Right lung (tissue), 10 donors: ENCODE measurements at places on chromosomes 3 and 15.

DNA sequence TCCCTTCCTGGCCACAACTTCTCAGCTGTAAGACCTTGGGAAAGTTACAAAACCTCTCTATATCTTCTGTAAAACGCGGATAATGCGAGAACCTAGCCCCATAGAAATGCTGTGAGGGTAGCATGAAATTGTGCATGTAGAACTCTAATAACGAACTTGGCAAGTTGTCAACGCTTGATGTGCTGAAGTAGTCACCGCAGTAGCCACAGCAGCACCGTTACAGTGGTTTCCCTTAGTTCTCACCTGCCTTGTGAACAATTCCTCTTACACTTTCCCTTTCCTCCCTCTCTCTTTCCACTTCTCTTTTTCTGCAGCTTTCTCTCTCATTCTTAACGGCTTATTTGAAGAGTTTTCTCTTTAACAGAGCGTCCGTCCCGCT lies 447 bp upstream of the SHQ1 start:
- DNase-seq, result no peak

GRCh38 chr3:129382366-129382765 lies 46.1 kb downstream of the EFCAB12 start:
- no peak for DNase-seq

- no peak for DNase-seq
These were observed 116.8 kb downstream of the ZNF280D start for GRCh38 chr15:56616551-56616950.

DNA sequence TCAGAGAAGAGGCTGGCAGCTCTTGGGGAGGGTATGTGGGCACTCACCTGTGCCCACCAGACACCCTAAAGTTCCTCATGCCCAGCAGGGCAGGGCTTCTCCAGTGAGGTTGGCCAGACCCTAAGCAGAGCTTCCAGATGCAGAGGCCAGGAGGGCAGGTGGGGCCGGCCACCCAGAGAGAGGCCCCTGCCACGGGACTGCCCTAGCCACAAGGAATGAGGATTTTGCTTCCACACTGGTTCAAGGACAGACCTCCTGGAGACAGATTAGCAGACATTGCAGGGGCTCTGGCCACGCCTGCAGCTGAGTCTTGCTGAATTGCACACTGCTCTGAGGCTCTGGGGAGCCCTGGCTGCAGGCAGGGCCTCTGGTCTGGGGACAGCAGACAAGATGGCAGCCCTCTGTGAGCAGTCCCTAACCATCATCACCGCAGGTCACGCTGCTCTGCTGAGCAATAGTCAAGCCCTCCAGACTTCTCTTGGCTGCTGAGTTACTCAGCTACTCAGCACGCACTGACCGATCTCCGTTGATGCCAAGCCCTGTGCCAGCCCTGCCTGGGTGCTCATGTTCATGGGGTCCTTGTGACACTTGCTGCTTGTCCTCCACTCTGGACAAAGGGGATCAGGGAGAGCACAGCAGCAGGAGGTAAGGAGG lies 117.4 kb upstream of the ABHD17C start:
- no peak for DNase-seq

- no peak for DNase-seq
These were observed 58.3 kb downstream of the BOC start for GRCh38 chr3:113269661-113270060.

DNA sequence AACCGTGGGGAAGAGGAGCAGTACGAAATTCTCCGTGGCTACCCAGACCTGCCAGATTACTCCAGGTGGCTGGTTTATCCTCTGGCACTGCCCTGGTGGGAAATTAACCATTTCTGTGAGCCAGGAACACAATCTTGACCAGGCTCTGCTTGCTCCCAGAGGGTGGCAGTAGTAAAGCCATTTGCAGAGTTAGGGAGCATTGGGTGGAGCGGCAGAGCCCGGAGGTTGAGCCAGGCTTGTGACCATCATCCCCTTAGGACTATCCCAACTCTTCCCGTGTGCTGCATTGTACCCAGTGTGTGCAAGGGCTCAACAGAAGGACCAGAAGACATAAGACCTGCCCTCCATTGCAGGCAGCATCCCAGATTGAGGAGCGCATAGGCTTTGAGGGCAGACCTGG lies 5.3 kb downstream of the KNG1 start:
- DNase-seq, result no peak

- DNase-seq, result no peak
These were observed 298.6 kb downstream of the ADAMTS17 start for GRCh38 chr15:100043068-100043641.

DNA sequence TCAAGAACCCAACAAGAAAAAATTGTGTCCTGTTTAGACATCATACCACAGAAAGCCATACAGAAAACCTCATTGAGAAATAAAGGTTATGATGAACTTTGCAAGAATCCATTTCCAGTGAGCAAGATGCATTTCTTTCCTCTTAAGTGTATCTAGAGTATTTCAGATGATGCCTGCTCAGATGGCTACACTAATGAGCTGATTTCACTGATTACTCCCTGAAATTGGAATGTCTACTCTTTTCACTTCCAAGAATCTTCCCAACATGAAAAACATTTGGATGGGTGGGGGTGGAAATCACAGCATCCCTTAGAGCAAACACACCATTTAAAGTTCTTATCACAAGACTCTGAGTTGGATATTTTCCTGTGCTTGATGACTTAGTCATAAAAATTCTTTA lies 41.4 kb upstream of the IL12A start:
- no peak for DNase-seq

GRCh38 chr3:124115956-124116355 lies 124.0 kb upstream of the ROPN1 start:
- DNase-seq, result no peak

DNA sequence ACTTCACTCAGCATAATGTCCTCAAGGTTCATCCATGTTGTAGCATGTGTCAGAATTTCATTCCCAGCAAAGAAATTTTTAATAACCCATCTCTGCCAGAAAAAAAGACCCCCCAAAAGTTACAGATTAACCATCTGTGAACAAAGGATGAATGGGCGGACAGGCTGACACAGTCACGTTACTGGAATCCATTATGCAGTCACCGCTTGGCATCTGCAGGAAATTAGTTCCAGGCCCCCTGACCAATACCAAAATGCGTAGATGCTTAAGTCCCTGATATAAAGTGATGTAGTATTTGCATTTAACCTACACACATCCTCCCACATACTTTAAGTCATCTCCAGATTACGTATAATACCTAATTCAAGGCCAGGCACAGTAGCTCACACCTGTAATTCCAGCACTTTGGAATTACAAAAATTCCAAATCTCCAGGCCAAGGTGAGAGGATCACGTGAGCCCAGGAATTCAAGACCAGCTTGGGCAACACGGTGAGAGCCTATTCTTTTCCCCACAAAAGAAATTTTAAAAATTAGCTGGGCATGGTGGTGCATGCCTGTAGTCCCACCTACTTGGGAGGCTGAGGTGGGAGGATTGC lies 1.5 kb upstream of the SLC12A8 start:
- no peak for DNase-seq

- no peak for DNase-seq
These were observed 19.7 kb downstream of the FAN1 start for GRCh38 chr15:30923429-30923828.

DNA sequence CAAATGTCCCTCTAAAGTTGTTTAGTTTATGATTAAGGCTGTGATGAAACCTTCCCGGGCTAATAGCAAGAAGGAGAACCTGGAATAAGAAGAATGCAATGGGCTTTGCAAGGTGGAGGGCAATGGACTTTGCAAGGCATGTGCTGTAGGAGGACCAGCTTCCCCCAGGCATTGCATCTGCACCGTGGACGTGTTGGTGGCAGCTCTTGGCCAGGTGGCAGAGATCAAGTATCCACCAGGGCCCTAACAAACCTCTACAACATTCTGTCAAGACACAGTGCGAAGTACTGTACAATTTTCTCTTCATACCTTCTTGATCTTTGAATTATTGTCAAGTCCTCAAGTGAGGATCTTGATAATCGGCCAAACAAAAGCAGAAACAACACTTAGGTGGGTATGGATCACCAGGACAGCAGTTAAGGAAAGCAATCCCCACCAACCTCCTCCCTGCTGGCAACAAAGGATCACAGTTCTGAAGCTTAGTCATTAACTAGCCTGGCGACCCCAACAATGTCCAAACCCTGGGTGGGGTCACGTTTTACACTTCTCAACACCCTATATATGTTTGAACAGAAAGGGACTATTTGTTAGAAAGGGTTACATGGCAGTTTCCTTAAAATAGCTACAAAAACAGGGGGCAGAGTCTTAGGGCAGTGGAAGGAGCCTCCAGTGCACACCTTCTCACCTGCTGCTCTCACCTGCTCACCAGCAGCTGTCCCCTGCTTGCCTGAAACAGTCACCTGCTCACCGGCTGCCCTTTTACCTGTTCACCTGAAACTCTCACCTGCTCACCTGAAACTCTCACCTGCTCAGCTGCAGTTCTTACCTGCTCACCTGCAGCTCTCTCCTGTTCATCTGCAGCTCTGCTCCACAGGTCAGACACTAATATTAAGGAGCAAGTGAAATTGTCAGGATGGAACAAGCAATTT lies 137.9 kb upstream of the LIPC start:
- no peak for DNase-seq

DNA sequence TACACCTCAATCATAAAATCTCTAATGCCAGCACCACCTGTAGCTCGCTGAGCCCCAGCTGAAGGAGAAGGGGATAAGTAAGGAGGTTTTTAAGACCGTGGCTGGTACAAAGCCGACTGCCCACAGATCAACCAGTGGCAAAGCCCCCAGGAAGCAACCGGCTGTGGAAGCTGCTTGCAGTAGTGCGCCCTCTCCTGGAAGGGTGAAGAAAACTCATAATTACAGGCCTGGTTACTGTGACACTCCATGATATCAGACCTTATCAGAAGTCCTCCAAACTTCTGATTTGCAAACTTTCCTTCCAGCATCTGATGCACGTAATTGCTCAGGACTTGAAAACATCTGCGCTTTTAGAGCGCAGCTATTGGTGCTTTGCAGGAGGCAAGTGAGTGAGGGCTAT lies 63.1 kb upstream of the MCTP2 start:
- no peak for DNase-seq

GRCh38 chr15:71251584-71252043 lies 136.3 kb downstream of the THSD4 start:
- DNase-seq, result no peak

- DNase-seq, result no peak
These were observed 175.5 kb upstream of the CD96 start for GRCh38 chr3:111366515-111366914.

DNA sequence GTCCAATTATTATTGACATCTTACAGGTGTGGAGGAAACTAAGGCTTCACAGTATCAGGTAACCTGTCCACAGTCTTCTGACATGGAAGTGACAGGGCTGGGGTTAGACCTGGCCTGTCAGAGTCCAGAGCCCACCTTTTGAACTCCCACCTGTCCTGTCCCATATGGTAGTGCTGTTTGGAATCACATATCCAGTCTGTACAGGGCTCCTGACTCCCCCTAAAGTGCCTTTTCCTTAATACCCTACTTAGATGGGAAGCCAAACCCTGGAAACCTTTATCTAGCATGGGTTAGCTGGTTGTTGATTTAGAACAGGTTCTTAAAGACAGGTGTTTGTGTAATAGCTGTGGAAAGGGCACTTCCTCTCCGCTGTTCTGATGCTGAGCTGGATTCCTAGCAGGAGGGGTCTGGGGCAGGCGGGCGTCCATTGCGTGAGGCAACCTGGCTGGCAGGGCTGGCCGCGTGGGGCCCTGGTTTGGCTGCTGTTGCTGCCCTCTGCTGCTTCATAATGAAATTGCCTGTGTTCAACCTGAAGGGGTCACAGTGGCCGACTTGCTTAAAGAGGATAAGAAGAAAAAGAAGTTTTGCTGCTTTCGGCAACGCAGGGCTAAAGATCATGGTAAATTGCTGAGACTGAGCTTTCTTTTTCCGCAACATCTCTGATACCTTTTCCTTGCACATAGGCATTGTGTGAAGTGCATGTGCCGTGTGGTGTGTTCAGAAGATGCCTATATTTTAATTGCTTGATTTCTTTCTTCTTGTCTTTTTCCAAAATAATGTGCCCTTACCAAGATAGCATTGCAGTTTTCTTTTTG lies 136.2 kb downstream of the CHDH start:
- DNase-seq, result peak; percentile 56

DNA sequence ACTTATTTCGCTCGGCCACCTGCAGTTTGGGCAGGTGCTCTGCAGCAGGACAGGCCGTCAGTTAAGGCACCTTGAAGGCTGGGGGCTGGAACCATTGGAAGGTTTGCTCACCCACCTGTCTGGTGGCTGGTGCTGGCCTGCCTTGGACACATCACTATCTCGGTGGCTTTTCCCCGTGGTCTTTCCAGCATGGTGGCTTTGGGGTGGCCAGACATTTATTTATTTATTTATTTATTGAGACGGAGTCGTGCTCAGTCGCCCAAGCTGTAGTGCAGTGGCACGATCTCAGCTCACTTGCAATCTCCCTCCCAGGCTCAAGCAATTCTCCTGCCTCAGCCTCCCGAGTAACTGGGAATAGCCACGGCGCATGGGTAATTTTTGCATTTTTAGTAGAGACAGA lies 11.7 kb downstream of the ISG20 start:
- no peak for DNase-seq

- DNase-seq, result peak; percentile 92
These were observed 123.9 kb downstream of the OXNAD1 start for GRCh38 chr3:16388850-16389441.

GRCh38 chr3:179544981-179545645 lies 17.6 kb upstream of the ACTL6A start:
- DNase-seq, result no peak

DNA sequence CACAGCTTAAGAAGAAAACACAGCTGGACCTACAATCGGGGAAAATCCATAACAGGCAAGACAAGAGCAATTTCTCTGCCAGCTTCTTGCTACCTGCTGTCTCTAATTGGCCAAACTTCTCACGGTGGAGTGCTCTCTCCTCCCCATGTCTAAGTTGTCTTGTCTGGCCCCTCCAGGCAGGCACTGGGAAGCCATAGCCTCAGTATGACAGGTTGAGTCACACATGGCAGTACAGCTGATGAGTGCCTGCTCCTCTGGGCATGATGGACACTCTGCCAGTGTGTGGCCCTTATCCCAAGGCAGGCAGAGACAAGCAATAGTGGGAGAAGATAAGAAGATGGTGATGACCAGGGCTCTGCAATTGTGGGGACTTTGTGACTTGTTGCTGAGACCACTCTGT lies 551.8 kb downstream of the DIPK2A start:
- no peak for DNase-seq

GRCh38 chr3:14262212-14262611 lies 83.6 kb downstream of the LSM3 start:
- DNase-seq, result peak; percentile 75

GRCh38 chr3:73746623-73747022 lies 121.9 kb upstream of the PDZRN3 start:
- DNase-seq, result no peak

DNA sequence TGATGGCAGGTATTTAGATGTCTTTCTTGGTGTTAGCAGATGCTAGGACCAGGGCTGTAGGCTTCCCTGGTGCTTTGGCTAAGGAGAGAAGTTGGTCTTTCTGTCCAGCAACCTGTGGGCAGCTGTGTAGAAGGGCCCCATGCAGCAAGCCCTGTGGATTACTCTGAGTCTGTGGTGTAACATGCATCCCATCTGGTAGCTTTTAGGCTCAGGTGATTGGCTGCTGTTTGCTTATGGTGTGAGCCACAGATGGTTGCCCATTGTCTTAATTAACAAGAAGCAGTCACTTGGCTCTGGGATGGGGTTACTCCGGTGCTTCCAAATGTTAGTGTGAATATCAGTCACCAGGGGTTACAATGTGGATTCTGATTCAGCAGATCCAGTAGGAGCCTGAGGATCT lies 368.6 kb upstream of the C2CD4B start:
- no peak for DNase-seq
